Bone marrow (tissue), 2 donors: ENCODE measurements at places on chromosomes 11 and 22.

DNA sequence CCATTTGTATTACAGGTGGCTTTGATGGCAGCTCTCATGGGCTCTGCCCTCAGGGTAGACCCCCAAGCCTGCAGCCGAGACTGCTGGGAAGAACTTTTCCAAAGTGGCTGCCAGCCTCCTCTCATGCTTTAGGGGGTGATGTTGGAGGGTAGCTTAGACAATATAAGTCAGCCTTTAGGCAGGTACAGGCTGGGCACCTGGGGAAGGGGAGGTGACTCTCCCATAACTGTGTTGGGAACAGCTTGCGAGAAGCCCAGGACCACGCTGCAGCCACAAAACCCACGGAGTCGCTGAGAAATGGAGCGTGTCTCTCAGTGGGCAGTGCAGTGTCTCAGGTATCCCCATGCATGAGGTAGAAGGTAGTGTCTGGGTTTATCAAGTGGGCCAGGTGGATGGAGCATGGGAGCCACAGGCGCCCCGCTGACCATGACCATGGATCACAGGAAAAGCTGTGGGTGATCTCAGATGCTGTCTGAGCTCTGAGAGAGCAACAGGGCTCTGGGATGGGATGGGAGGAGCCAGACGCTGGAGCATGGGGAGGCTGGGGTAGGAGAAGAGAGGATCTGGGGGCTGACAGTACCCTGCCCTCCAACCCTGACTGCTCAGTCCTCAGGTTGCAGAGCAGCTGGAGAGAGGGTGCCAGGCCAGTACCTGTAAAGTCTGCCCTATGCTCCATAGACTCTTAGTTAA is 115.2 kb downstream of the FEZ1 start:
- no peak for DNase-seq

GRCh38 chr22:35629406-35630216 is 12.5 kb upstream of the MB start:
- peak; percentile 45 for DNase-seq

DNA sequence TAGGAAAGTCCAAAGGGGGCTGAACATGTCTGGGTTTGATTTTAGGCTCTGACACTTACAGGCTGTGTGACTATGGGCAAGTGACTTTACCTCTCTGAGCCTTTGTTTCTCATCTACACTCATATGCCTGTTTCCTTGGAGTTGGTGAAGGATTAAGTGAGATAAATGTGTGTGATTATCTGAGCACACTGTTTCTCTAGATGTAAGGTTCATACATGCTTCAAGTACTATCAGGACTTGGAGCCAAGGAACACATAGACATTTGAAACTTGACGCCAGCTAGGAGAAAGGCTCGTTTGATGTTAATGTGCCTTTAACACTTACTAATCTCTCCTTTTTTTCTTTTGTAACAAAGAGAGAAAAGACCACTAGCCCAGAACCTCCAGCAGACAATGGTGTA is 9.7 kb downstream of the CRYBB1 start:
- no peak for DNase-seq

DNA sequence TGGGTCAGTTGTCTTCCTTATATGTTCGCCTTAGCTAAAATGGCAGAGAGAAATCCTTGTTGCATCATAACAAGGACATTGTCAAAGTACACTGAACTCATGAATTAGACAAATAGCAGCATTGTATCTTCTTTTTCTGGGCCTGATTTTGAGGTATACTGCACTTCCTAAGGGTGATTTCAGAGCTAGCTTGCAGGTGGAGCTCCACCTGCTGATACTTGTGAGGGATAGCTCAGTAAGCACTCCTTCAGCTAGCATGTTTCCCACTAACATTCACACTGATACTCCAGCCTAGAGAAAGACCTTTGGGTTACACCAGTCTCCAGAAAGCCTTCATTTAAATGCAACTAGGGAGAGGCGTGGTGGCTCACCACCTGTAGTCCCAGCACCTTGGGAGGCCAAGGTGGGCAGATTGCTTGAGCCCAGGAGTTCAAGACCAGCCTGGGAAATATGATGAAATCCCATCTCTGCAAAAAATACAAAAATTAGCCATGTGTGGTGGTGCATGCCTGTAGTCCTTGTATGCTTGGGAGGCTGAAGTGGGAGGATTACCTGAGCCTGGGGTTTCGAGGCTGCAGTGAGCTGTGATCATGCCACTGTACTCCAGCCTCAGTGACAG is 29.8 kb downstream of the JAM3 start:
- no peak for DNase-seq

DNA sequence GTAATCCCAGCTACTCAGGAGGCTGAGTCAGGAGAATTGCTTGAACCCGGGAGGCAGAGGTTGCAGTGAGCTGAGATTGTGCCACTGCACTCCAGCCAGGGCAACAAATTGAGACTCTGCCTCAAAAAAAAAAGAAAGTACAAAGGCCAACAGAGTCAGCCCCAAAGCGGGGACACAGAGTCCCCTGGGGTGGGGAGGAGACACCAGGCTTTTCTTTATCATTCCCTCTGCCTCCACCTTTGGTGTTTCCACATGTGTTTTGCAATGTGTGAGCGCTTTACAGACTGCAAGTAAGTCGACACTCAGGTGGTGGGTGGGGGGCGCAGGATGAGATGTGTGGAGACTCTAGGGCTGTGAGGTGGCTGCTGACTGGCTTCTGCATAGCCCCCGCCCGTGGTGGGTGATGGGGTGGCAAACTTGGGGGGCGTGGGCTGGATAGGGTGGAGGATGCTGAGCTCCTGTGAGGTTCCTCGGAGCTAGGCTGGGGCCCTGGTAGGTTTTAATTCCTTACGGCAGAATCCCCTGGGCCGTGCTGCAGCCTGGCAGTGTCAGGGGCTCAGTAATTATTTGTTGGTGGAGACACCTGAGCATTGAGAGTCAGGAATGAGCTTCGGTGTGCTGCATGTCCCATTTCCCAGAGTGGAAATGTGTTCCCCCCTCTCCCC is 177.2 kb downstream of the CTTN start:
- DNase-seq: no peak

- DNase-seq: no peak
Measured at GRCh38 chr11:115743719-115744118, 239.5 kb upstream of the CADM1 start.

- no peak for DNase-seq
Measured at GRCh38 chr11:47914743-47915142, 65.6 kb upstream of the PTPRJ start.

- no peak for DNase-seq
Measured at GRCh38 chr11:120261321-120261720, 21.4 kb downstream of the POU2F3 start.

- no peak for DNase-seq
Measured at GRCh38 chr11:132852361-132852760, 679.9 kb downstream of the OPCML start.

GRCh38 chr11:4551346-4551979 is 6.5 kb downstream of the OR52M1 start:
- DNase-seq: no peak

GRCh38 chr11:19679952-19680828 is 32.4 kb upstream of the NAV2 start:
- no peak for DNase-seq

DNA sequence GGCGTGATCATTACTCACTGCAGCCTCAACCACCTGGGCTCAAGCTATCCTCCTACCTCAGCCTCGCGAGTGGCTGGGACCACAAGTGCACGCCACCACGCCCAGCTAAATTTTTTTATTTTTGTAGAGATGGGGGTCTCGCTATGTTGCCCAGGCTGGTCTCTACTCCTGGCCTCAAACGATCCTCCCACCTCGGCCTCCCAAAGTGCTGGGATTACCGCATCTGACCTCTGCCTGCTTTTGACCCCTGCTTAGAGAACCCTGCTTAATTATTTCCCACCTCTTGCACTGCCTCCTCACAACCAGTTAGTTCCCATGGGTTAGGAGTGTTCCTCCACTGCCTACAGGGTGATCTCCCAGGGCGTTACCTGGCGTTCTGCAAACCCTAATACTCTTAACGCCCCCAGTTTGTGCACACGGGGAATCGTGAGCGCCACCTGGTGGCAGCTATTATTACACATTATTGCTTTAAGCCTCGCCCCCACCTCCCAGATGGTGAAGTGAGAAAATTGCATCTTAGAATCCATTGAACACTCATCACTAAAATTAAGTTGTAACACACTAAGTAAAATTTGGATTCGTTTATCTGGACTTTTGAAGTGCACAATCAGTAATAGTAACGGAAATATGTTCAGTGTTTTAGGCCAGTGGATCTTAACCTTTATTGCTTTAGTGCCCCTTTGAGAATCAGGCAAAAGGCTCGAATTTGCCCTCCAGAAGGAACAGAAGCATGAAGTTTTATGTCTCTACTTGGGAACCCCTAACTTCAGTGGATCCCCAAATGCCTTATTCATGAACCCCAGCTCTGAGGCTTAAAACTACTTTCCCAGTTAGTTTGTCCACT is 61.4 kb upstream of the ASPHD2 start:
- DNase-seq: peak; percentile 36

DNA sequence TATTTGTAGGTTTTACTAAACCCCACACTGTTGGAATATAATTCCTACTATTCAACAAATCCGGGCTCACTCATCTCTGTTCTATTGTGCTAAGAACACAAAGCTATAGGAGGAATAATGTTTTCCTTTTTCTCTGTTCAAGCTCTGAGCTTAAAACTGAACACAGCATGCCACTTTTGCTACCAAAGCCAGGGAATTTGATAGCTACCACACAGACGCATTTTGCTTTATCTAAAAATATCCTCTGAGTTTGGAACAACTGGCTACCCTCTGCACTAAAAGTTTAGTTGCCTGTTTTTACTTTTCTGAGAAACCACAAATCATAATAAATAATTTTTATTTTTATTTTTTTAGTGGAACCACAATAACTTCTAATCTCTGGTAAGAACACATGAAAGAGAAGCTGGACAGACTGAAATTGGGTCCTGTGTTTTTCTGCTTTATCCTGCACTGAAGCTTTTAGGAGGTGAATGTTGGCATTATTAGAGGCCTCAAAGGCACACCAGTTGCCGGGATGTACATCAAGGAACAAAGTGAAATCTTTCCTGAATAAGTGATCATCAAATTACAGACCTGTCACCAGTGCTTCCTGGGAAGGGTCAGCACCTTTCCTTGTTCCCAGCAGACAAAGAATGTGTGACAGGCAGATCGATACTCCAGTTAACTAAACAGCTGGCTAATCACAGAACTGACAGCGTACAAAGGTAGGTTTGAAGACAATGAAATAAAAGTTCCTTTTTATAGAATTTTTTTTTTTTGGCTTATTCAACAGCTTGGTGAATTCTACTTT is 523.2 kb upstream of the TENM4 start:
- DNase-seq: no peak

GRCh38 chr22:40679249-40679963 is at the start of gene MCHR1:
Gene MCHR1 (plus strand): TSS chr22:40679484. CDS start chr22:40679653, 169 bp downstream.
- no peak for DNase-seq

DNA sequence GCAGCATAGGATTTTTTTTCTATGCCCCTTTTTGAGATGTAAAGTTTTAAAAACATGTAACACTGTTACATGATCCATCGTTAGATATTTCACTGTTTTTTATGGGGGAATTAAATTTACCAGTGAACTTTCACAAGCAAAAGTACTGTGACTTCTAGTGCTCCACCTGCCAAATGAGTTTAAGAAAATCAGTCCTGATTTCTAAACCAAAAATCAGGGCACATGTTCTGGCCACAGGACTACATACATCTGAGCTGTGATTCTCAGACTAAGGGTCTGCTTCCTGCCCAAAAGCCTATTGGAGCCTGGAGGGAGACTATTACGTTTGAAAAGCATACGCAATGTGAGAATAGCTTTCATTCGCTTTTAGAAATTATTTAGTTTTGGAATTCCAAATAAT is 22.5 kb downstream of the TMPRSS13 start:
- no peak for DNase-seq

DNA sequence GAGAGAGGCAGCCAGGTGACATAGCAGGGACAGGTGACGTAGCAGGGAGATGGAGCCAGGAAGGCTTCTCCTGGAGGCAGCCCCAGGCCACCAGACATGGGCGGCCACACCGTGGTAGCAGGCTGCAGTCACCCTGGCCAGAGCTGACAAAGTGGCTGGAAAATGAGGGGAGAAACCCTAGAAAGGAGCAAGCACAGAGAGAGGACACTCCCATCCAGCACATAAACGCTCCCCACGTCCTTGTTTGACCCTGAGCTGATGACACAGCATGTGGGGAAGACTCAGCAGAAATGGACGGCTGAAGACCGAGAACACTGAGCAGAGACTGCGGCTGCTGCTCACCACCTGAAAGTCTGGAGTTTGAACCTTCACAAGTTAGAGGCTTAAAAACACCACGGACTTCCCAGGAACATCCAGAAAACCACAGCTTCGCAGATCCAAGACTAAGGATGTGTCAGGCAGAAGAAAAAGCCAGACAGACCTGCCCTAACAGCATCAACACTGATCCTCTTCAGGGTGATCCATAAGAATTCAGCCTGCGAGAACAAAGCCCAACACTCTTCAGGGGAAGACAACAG is 28.7 kb downstream of the DRD4 start:
- DNase-seq: no peak
